HL-60 (cell line): ENCODE measurements at places on chromosomes 5 and 9.

DNA sequence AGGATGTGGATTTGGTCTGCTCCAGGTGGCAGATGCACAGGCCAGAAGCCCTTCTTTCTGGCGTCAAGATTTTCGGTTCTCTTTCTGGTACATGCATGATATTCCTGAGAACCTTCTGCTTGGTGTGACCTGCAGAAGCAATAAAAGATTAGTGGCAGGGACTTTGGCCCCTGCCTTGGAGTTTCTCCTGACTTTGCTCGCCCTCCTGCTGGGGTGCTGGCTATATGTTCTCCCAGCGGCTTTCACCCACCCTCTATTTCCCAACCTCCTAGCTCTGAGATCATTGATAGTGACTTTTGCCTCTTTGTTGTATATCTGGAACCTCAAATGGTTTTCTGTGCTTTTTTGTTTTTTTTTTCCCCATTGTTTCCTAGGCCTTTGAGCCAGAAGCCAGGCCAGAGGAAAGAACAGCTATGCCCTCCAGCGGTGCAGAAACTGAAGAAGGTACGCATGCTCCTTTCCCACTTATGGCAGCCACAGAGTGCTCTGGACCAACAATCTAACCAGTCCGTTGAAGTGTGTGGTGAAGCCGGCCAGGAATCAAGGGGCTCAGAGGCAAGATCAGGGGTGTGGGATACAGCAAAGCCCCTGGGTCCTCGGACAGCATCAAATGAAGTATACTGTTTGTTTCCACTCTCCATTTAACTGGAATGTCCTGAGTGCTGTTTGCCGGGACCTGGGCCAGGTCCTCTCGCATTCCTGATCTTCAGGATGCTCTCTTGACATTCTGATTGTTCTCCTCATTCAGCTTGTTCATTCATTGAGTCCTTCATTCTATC, 154.5 kb downstream of the ARHGEF28 start:
- no peak for DNase-seq

DNA sequence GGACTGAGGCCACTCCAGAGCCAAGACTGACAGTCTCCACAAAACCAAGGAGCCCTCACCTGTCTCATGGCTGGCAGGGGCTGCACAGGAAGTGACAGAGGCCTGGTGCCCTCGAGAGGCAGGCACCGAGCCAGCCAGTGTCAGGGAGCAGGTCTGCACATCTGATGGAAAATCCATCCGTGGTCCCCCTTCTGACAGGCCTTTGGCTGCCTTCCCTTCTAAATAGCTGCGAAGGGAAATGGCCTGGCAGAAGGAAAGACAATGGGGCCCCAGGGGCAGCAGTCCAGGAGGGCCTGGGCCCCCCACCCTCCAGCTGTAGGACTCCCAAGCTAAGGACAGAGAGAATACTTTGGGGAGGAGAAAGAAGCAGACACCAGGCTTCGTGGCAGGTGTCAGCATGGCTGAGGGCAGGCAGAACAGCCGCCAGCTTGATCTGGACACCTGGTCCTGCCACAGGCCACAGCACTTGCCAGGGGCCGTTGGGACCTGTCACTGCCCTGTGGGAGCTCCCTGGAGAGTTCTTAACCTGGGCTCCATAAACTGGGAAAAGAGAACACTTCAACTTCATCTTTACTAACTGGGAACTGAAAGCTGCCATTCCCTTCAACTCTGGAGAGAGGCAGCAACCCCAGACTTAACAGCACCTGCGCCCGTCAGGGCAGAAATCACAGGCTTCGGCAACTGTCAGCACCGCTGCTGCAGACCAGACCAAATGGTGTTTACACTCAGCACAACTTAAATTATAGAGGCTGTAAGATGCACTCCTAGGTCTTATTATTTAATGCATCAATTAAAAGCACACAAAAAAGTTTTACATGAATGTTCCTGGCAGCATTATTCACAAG, 22.0 kb downstream of the ADAMTS2 start:
- no peak for DNase-seq

- DNase-seq, result no peak
Measured at GRCh38 chr5:15791859-15792258, 291.9 kb downstream of the FBXL7 start.

DNA sequence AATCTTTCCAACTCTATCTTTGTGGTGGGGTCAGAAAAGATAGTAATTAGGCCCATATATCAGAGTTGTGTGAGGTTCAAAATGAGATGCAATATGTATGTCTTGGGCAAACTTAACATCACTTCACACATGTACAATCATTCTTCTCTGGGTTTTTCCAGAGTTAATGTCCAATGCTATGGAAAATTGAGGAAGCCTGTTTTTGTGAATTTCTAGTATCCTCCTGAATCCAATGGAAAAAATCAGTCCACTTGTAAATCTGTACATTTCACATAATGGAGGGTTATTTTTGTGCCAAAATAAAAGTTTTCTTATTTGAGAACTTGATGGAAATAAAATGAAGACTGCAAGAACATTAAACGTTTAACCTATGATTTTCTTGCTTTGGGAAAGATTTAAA, 155.6 kb upstream of the SEMA6A start:
- no peak for DNase-seq

GRCh38 chr9:78213712-78214111, 22.2 kb upstream of the CEP78 start:
- DNase-seq, result peak; percentile 14

- DNase-seq, result no peak
Measured at GRCh38 chr5:878125-878524, 14.5 kb downstream of the BRD9 start.

- no peak for DNase-seq
Measured at GRCh38 chr9:78618735-78619134, 321.8 kb downstream of the PSAT1 start.

- DNase-seq, result no peak
Measured at GRCh38 chr9:91900055-91900796, 49.8 kb downstream of the ROR2 start.

- DNase-seq, result no peak
Measured at GRCh38 chr5:27568811-27569210, 530.4 kb upstream of the CDH9 start.

DNA sequence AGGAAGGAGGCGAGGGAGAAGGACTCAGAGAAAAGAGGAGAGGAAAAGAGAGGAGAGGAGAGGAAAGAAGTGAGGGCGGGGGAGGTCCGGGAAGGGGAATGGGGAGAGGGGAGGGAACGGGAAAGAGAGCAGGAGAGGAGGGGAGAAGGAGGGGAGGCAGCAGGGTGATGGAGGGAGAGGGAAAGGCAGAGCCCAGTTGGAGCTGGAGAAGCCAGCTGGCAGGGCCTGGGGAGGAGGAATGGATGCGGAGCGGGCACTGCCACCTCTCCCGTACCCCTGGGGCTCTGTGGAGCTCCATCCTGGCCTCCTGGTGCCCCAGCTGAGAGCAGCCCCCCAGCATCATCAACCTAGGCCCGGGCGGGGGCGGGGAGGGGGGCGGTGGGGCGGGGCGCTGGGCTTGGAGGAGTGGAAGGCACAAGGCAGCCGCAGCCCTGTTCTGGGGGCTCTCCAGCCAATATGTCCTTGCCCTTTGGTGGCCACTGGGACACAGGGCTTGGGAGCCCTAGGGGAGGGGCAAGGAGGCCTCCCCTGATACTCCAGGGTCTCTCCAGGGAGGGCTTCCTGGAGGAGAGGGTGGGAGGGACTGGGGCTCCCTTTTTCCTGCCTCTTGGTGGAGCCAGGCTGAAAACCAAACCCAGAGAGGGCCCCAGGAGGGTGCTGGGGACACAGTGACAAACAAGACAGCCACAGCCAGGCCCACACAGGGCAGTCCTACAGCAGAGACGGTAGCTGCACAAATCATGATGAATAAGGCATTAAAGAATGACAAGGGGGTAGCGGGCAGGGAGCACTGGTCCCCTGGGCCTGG, 123.7 kb downstream of the C9orf50 start:
- no peak for DNase-seq

DNA sequence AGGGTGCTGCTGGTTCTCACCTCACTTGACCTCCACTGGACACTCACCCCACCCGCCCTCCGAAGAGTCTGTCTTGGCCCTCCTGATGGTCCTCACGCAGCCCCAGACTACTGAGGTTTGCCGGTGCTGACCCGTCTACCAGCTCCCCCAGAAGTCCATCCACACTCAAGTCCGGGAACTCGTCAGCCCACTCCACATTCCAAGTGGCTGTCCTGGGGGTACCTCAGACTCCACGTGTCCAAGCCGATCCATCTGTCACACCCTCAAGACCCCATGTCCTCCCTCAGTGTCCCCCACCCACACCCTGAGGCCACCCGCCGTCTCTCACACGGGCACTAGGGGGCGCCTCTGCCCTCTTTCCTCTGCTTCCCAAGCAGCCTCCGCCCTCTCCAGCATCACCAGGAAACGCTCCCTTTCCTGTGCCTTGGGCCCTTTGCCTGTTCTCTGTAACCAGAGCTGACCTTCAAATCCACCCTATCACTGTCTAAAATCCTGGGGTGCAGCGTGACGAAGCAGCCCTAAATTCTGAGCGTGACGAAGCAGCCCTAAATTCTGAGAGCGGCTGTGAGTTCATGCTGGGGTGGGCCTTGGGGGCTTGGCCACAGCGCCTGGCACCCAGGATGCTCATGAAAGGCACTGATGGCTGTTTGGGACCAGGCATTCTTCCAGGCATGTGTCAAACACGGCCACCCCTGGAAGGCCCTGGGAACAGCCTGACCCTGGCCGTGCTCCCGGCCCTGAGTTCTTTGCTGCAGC, 95.7 kb downstream of the KCNT1 start:
- DNase-seq, result no peak

DNA sequence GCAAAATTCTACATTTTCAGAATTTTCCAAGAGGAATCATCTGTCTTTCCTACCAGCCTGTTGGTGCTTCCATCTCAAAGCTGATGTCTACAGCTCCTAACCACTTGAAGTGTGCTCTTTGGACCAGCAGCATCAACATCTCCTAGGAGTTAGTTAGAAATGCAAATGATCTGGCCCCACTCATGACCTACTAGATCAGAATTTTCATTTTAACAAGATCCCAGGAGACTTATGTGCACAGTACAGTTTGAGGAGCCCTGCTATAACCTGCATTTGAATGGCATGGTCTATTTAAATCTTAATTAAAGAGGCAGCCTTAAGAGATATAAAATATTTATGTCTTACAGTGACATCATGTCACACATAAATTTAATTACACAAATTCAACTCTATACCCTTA, 33.8 kb downstream of the ITK start:
- DNase-seq, result no peak

DNA sequence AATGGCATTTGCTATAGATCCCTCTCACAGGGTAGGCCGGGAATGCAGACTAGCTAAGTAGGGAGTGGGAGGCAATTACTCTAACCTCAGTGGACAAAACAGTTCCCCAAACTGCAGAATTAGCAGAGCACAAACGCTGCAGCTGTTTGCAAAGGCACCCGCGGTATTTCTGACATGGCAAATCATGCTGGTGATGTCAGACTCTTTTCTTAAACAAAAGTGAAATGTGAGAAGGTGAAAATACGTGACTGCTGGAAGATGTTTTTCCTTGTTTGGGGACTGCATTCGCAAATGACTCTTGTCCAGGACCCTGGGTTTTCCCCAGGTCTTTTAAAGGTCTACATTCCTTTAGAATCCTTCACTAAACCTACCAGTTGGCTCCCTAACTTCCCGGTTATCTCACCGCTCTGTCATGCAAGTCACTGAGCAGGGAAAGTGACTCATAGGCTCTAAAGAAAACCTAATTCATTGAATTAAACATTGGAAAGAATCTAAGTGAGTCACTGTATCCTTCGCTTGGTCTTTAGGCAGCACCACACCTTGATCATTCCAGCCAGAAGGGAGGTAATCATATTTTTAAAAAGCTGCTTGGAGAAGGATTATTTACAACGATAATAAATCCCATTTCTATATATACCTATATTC, 91.5 kb upstream of the DNAH5 start:
- DNase-seq, result peak; percentile 53

GRCh38 chr5:26009742-26010141, 1028.6 kb downstream of the CDH9 start:
- DNase-seq, result no peak

DNA sequence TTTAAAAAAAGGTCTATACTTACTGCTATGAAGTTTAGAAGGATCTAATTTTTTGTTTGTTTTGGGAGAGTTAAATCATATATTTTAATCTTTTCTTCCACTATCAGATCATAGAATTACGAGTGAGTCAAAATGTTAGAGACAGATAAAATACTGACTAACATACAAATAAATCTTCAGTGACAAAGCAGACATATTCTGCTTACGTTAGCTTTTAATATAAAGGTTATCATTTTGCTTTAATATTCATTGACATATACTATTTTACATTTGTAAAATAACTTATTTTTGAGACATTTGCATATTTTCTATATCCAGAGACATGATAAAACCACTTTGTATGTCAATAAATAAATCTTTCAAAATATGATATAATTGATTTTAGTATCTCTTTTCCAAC, 64.6 kb upstream of the GABRA1 start:
- no peak for DNase-seq

DNA sequence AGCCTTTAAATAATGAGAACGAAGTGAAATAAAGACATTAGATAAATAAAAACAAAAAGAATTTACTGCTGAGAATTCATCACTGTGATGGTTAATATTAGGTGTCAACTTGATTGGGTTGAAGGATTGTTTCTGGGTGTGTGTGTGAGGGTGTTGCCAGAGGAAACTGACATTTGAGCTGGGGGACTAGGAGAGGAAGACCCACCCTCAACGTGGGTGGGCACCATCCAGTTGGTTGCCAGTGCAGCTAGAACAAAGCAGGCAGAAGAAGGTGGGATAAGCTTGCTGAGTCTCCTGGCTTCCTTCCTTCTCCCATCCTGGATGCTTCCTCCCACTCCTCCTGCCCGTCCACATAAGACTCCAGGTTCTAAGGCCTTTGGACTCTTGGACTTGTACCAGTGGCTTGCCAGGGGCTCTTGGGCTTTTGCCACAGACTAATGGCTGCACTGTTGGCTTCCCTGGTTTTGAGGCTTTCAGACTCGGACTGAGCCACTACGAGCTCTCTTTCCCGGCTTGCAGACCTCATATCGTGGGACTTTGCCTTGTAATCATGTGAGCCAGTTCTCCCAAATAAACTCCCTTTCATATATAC, 43.7 kb upstream of the ABL1 start:
- DNase-seq, result no peak

DNA sequence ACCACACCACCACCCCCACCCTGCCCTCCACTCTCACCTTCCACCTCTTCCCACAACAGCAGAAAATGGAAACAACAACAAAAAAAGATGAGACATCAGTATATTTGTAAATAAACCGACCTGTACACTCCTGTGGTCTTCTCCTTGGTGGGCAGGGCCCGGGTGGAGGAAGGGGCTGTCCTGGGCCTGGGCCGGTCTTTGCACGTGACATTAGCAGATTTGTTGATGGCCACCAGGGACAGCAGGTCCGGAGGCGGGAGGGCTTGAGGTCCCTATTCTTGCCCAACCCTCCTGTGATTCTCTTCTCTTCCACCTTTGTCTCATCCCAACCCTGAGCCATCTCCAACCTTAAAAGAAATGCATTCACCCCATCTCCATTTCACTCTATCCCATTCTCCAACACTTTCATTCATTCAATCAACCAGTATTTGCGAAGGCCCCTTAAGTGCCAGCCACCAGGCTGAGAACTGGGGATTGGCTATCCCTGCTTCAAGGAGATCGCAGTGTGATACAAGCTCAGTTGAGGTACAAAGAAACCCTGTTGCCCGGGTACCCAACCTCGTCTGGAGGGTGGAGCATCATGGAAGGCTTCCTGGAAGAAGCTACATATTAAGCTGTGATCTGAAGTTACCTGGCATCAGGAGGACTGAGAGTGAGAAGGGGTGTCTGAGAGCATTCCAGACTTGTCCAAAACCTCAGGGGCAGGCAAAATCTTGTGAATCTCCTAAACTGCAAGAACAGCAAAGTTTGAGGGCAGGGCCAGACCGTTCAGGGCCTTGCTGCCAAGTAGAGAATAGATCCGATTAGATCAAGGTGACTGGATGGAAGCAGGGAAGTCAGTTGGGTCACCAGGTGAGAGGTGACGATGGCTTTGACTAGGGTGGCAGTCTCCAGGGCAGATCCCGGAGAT, 87.4 kb downstream of the LMX1B start:
- no peak for DNase-seq
